Natural killer cell treated with Interleukin-12 subunit alpha and Interleukin-12 subunit beta and Interleukin-15 and Interleukin-18, amount 100 ng/mL, for 72 hours (primary cell): ENCODE measurements at places on chromosomes 1 and 21. TPM values are rescaled to one million over a fixed set of nuclear protein-coding genes. Genes with fewer than 3 reads are reported as not detected.
A peak's percentile ranks its signal among the peaks of the same experiment; 100 is the strongest.

The ENAH gene
- total RNA-seq: not detected

- H3K36me3 ChIP-seq: peaks cover 4% of the 10 kb centered on the region
- H3K4me3 ChIP-seq: peak overlapping the region; percentile 70
- H3K27me3 ChIP-seq: peaks cover 15% of the 10 kb centered on the region
- no peak overlapping the region for H3K27ac ChIP-seq
- DNase-seq: no peak
- peaks cover 13% of the 10 kb centered on the region for H3K4me1 ChIP-seq
These were observed 24.2 kb upstream of the CTBS start for GRCh38 chr1:84598418-84598817.

GRCh38 chr1:29162025-29162424, 19.7 kb downstream of the SRSF4 start:
- no peak overlapping the region for H3K27ac ChIP-seq
- DNase-seq: no peak
- no peak overlapping the region for H3K4me3 ChIP-seq
- peaks cover 11% of the 10 kb centered on the region for H3K36me3 ChIP-seq
- peaks cover 42% of the 10 kb centered on the region for H3K4me1 ChIP-seq

- peaks cover 12% of the 10 kb centered on the region for H3K27me3 ChIP-seq
- H3K36me3 ChIP-seq: no peaks in the 10 kb centered on the region
- no peak overlapping the region for H3K27ac ChIP-seq
- peaks cover 5% of the 10 kb centered on the region for H3K4me1 ChIP-seq
These were observed 78.1 kb downstream of the DESI2 start for GRCh38 chr1:244730934-244731434.
